ENCODE measurements at places on chromosomes 6 and 20.

- no peak for DNase-seq
These were observed 89.5 kb downstream of the DLL1 start for GRCh38 chr6:170201361-170201760.

- no peak for DNase-seq
These were observed 79.0 kb downstream of the SYNJ2 start for GRCh38 chr6:158060455-158061360.

- no peak for DNase-seq
These were observed 36.8 kb downstream of the CENPW start for GRCh38 chr6:126376682-126377081.

GRCh38 chr20:20755674-20756319 is 43.4 kb upstream of the RALGAPA2 start:
- DNase-seq = no peak

DNA sequence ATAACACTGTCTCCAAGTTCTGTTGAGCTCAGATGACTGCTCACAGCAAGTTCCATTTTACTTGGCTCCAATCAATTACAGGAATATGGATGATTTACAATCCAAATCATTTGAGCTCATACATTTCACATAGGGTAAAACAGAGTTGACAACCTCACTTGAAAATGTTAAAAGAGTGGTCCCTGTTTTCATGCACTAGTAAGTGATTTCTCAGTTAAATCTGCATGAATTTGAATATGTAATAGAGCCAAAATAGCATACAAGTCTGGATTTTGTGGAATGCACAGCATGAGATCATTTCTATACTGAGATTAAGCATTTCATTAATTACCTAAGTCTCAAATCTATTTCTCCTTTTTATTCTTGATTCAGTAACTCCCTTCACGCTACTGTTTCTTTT is 217.6 kb downstream of the SIM1 start:
- DNase-seq = no peak

GRCh38 chr6:158266131-158266530 is 46.1 kb upstream of the TULP4 start:
- DNase-seq = no peak

GRCh38 chr6:44917430-44917829 is 410.7 kb upstream of the RUNX2 start:
- no peak for DNase-seq

GRCh38 chr20:59403261-59403961 is 103.0 kb downstream of the EDN3 start:
- DNase-seq = peak; percentile 75

GRCh38 chr6:155936551-155936950 is 480.9 kb upstream of the NOX3 start:
- no peak for DNase-seq

DNA sequence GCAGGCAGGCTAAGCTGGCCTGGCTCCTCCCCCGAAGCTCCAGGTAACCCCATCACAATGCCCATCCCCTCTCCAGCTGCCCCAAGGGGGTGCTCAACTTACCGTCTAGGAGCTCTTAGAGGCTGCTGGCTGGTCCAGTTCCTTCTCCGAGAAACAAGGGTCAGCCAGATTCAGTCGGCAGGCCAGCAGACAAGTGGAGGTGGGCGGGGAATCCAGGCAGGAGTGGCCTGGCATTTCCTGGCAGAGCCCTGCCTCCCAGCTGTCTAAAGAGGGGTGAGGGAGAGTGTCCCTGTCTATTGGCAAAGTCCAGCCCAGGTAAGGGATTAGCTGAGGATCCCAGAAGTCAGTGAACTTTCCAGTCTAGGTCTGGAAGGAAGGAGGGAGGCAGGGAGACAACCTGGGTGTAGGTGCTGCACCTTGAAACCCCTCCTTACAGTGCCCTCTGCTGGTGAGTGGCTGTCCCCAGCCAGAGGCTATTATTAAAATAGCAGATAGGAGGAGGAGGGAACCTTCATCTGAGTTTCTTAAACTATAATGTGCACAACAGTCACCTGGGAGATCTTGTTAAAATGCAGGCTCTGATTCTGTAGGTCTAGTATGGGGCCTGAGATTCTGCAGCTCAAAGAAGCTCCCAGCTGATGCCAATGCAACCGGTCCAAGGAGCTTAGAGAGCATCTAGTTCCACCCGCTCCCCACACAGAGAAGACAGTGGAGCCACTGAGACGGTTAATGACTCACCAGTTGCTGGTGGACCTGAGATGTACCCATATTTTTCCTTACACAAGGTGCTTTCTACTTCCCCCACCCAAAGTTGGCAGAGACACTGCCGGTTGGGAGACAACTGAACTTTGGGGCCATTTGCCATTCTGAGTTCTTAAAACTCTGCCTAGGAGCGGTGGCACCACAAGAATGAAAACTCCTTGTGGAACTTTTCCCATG is at the start of gene UNC5CL:
UNC5CL (minus strand) TSS at position 162 of the 939 bp plus-strand sequence. CDS start 4,147 bp downstream, outside the sequence.
- peak; percentile 54 for DNase-seq

- DNase-seq = no peak
These were observed 36.1 kb downstream of the DSE start for GRCh38 chr6:116406678-116407345.

GRCh38 chr6:112504621-112505020 is 157.5 kb downstream of the RFPL4B start:
- no peak for DNase-seq

- no peak for DNase-seq
These were observed 30.9 kb upstream of the MLN start for GRCh38 chr6:33834401-33835392.

GRCh38 chr6:130683761-130684517 is 143.3 kb upstream of the SMLR1 start:
- no peak for DNase-seq

DNA sequence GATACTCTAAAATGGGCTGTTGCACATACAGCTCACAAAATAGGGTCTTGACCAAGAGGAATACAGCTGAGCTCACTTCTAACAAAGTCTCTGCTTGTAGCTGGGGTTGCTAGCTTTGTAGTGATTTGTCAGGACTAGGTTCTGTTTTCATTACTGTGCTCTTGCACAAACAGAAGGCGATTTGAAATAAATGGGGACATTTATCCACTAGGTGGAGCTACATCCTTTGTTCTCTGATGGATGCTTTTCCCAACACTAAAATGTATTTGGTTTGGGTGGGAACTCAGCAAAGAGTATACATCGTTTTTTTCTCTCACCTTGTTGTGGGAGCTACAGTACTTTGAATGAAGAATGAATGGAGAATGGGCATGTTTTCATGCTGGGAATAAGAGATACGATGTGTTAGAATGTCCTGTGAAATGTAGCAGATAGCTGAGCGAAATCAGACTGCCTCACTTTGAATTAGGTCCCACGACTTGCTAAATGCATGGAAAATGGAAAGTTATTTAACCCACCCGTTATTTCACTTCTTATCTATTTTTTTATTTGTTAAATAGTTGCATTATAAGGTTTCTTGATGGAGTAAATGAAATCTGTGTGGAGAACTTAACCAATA is 494.7 kb upstream of the MAP3K7 start:
- no peak for DNase-seq

DNA sequence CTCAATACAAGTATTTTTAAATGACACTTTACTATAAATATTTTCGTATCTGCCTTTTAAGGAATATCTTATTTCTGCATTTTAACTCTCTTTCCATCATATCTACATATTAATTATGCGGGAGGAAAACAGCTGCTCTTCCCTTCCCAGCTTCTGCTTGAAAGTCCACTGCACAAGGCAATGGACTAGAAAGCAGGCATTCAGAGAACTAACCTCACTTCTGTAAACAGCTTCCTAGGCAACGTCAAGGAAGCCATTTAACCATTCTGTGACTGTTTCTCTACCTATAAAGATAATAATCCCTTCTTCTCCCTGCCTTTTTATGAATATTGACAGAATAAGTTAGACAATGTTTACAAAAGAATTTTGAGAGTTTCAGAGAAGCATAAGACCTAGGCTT is 319.4 kb downstream of the BTBD9 start:
- no peak for DNase-seq

DNA sequence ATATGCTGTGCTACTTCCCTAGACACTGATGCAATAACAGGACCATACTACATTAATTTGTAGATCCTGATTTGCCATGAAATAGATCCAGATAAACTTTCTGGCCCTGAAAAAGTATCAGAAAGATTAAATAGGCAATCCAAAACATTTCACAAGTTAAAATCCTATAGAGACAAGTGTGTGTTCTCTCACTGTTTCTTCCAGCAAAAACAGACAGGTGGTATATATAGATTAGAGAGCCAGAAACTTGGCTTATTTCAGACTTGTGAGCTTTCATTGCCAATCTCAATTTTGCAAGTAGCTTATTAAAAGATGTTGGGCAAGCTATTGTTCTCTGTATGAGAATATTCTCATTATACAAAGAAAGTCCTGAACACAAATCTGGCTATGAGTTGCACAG is 289.1 kb upstream of the MANEA start:
- DNase-seq = no peak

- DNase-seq = peak; percentile 64
These were observed 9.0 kb downstream of the ATF6B start for GRCh38 chr6:32118782-32119628.

- no peak for DNase-seq
These were observed 125.2 kb downstream of the MYO6 start for GRCh38 chr6:75874224-75874623.

DNA sequence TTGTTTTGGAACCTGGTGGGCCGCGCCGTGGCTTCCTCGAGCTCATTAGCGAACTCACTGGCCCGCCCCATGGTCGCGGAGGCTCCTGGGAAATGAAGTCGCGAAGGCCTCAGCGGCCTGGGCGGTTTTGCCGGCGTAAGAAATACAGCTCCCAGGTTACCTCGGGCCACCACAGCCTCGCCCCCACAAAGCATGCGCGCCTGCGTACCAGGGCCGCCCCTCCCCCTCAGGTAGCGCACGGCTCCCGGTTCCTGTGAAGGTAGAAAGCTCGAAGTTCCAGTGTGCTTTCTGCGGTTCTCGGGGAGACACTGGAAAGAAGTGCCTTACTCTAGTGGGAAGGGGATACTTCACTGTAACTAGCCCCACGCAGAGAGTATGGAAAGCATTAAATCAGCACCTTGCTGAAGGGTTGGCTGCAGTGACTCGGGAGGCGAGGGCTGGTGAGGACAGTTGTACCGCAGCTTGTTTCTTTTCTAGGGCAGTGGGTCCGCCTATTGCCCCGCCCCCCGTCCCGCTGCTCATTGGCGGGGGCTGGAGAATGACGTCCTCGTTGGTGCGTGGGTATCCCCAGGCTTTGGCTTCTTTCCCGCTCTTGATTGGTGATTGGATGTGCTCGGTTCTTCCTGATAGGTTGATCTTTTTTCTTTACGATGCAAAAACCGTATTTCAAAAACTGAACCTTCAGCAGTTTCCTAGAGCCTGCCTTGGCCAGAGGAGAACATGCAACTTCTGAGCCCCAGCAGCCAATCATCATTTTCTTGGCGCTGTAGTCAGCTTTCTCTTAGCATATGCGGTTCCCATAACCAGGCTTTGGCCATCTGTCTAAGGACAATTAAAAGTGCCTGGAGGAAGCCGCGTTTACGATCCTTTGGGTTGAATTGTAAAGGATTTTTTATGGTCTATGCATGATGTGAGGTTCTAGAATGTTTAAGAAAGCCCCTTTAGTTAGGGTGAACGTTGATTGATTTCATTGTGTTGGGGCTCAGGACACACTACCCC is at the start of gene CDK19:
CDK19 (minus strand) TSS at position 59 of the 999 bp plus-strand sequence. CDS start 333 bp downstream, outside the sequence.
- DNase-seq = peak; percentile 98

DNA sequence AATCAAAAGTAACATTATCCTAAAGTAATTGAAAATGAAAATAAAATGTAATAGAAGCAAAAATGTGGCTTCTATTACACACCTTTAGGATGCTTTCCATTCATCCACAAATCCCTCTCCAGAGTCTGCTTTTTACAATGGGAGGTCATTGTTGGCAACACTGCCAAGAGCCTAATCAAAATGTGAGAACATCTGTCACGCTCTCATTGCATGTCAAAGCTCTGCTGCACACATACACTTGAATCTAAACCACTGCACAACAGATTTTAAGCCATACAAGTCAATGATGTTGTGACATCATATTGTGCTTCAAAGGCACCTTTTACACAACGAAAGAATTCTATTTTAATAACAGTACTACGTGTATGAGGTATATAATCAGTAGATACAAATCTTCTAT is 82.1 kb downstream of the PREP start:
- no peak for DNase-seq

DNA sequence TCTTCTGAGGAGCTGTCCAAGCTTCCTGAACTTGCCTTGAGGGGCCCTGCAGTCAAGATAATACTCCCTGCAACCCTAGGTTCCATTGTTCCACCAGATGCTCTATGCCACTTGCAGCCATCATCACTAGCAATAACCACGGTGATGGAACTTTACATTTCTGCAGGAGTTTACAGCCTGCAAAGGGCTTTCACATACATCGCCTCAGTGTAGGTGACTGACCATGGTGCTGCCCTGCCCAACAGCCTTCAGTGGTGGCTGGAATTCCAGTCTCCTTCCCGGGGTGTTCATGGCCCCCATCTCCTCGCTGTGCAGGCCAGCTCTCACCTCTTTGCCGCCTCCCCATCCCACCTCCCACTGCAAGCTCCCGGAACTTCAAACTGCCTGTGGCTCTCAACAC is 225.5 kb upstream of the ECI2 start:
- DNase-seq = no peak

DNA sequence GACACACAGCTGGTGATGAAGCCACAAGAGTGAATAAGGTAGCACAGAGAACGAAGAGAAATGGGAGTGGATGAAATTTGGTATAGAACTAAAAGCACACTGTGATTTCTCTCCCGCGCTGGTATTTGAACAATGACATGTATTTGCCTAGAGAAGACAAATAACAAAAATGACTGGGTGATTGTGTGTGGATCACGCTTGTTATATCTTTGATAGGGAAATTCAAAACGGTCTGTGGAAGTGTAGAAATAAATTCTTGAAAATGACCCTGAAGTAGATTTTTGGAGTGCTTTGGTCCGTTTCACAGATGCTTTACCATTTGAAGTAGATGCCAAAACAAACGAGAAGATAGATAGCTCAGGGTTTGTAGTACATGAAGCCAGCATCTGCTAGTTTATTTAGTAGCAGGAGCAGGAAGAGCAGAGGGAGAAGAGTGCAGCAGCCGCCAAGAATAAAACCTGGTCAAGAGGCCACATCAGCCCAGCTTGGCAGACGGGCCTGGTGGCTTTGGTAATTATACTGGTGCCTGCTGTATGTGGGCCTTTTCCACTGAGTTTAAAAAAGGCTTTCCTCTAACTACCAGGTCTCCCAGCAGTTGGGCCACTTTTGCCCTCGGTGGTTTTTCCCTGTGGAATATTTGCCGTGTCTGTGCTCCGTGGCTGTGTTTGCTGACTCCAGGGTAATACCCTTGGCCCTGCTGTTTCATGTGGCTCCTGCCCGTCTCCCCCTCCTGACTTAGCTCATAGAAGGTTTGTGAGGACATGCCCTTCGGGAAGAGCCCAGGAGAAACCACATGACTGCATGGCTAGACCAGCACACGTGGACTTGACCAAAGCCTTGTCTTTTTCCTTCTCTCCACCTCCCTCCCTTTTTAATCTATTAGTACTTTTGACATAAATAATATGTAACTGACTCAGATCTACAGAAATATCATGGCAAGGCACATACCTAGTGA is 294.0 kb downstream of the SOX4 start:
- no peak for DNase-seq

DNA sequence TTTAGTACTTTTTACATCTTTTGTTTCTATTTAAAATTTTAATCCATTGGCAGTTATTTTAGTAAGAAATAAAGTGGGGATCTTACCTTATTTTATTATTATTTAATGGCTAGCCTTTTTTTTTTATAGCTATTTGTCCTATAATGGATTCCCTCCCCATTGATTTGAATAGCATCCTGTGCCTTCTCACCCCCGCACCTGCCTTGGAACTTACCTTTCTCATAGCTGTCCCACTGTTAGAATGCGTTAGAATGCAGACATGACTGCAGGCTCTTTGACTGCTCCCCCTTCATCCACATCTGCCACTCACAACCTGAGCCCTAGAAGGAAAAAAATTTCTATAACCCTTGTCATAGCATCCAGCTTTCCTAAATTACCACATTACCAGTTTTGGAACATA is 9.1 kb downstream of the PKIB start:
- no peak for DNase-seq

- no peak for DNase-seq
These were observed 777.7 kb downstream of the C6orf118 start for GRCh38 chr6:164531736-164532135.
